ENCODE measurements at places on chromosomes 16 and 17.

DNA sequence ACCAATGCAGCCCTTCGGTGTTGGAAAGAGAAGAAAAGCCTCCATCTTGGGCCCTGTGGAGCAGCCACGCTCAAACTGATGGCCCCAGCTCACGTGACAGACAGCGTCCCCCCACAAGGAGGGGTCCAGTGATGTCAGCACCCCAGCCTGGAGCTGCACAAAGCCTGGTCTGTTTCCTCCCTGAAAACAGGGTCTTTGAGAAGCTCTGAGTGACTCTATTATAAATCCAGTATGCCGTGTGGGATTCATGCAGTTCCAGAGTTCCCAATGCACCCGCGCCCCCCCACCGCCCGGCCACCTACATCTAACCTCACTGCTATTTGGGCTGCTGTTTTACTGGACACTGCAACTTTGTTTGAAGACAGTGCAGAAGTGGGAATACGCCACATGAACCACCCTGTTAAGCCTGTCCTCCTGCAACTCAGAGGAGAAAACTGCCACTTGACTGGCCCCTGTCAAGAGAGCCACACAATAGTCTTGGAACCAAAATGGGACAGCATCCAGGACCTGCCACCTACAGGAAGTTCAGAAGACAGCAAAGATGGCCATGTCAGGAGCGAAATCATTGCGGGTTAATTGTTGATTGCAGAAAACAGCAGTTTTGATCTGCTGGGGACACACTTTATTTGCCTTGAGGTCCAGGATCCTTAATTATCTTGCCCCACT lies 33.1 kb downstream of the PMP22 start:
- no peak for DNase-seq

GRCh38 chr17:72955391-72956140 lies 136.9 kb downstream of the SLC39A11 start:
- no peak for DNase-seq

DNA sequence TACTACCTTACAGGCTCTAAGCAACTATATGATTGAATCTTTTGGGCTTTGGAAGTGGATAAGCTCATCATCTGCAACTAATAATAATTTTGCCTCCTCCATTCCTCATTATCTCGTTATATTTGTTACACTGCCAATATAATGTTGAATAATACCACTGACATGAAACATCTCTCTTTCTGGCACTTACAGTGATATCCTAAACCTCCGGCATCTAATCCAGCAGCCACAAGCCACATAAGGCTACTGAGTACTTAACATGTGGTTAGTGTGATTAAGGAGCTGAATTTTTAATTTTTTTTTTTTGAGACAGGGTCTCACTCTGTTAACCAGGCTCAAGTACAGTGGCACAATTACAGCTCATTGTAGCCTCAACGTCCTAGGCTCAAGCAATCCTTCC lies 9.6 kb downstream of the CDC42EP4 start:
- DNase-seq: no peak

- DNase-seq: no peak
These were observed 34.3 kb downstream of the HEATR3 start for GRCh38 chr16:50099957-50100648.

DNA sequence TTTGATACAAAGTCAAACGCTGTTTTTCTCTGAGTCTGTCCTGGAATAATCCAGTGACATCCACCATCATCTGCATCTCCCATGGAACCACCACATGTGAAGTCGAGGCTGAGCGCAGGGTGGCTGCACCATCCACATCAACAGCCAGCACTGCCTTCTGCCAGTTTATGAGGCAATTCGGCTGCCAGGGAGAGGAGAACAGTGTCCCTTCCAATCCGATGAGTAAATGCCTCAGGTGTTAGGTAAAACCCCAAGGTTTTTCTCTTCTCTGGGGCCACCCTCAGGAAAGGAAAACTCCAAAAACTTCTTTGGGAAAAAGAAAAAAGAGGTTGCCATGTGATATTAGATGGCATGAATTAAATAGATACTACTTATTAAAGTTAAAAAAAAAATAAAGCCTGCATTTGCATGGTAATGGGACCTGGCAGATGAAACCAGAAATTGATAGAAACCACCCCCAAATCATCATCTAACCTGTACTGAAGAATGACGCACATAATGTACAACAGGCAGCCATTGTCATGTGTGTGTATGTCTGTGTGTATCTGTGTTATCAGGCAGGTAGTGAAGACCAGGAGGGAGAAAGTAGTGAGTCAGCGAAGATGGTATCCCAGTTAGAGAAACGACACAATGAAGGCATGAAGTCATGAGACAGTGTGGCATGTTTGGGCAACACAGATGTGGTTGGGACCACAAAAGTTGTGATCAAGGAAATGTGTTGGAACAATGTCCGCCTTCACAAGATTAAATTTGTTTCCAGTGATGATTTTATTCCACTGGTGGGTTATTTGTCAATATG lies 478.7 kb downstream of the CDH13 start:
- DNase-seq: no peak

DNA sequence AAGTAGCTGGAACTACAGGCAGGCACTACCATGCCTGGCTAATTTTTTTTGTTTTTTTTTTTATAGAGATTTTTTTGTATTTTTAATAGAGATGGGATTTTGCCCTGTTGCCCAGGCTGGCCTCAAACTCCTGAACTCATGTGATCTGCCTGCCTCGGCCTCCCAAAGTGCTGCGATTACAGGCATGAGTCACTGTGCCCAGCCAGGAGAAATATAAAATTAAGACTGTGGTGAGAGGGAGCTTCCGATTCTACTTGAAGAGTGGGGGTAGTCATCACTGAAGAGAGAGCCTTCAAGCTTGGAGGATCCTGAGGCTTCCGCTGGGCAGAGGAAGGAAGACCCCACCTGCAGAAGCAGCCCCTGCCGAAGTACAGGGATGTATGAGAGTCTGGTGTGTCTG lies 34.4 kb upstream of the RGS9 start:
- DNase-seq: no peak

GRCh38 chr16:84462296-84463210 lies 41.9 kb downstream of the MEAK7 start:
- DNase-seq: no peak

DNA sequence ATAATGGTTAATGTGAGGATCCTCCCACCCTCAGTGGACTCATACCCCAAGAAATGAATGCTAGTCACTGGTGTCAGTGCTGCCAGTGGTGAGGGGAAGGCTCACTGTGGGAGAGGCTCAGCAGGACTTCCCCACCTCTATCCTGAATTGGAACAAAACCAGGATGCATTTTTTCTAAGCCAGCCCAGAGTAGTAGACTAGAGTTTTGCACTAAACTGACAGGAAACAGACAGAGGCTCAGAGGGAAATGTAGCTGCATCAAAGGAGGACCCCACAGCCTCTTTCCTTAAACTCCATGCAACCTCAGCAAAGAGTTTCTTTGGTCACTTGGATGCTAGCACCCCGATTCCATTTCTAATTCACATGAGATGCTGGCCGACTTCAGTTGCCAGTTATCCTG lies 10.7 kb upstream of the SKAP1 start:
- DNase-seq: no peak

DNA sequence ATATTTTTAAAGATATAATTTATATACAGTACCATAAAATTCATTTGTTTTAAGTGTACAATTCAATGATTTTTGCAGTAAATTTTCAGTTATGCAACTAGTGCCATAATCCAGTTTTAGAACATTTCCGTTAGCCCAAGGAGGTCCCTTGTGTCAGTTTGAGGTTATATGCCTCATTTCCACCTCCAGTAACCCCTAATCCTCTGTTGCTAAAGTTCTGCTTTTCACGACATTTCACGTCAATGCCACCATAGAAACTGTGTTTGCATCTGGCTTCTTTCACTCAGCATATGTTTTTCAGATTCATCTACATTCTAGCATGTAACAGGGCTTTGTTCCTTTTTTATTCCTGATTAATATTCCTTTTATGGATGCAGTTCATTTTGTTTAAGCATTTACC lies 42.4 kb upstream of the NUDT7 start:
- DNase-seq: no peak

- no peak for DNase-seq
These were observed 16.0 kb upstream of the ARL2BP start for GRCh38 chr16:57229079-57229478.

- no peak for DNase-seq
These were observed 3.6 kb downstream of the ZNF267 start for GRCh38 chr16:31876951-31877828.

- DNase-seq: no peak
These were observed 34.3 kb downstream of the LITAF start for GRCh38 chr16:11552440-11552839.

DNA sequence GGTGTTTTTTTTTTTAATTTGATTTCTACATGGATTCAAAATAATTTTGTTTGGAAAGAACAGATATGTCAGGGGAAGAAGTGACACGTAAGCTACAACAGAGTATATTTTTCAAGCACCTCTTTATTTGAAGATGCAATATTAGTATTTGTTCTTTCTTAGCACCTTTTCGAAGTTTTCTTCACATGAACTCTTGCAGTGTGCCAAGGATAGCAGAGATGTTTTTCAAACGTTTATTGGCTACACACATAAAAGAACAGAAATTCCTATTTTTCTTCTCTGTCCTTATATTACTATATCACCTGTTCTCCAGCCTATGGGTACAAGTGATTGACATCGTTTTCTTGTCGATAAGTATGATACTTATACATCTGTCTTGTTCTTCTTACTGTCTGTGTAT lies 192.7 kb upstream of the TBX2 start:
- no peak for DNase-seq

- no peak for DNase-seq
These were observed 1.2 kb upstream of the HSF4 start for GRCh38 chr16:67163164-67163998.

DNA sequence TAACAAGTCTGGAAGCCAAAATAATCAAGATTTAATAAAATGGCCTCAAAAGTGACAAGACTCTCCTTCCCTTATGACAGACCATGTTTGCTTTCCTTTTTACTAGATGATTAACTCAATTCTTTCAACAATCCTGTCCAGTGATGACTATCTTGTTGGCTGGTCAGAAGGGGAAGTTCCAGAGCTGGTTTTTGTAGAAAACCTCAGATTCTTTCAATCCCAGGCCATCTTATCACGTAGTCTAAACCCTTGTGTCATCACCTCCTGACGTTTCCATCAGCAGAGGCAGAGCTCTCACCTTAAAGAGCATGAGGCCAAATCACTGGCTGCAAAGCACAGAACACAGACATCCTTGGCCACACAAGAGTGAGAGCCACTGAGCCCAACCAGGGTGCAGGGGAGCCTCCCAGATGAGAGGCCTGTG lies 125.3 kb downstream of the ANKRD11 start:
- DNase-seq: no peak

GRCh38 chr17:83050651-83051395 lies 28.6 kb upstream of the METRNL start:
- no peak for DNase-seq

DNA sequence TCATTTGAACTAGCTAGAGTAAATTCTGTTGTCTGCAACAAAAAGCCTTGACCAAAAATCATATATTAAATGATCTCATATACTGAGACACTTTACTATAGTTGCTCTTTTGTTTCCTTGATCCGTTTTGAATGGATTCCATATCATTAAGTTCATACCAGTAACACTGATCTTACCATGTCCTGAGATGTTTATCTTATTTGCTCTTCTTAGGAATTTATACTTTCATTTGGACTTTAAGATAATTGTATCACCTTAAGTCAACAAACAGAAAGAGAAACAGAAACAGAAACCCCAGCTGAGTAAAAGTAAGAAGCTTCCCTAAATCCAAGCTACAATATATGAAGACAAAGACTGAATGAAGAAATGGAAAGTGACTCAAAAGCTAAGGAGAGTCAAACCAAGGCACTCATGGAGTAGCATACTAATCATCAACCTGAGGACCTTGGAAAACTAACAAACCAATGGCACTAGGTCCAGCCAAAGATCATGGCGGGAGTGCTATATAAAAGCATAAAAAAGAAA lies 106.5 kb upstream of the COX10 start:
- DNase-seq: no peak

DNA sequence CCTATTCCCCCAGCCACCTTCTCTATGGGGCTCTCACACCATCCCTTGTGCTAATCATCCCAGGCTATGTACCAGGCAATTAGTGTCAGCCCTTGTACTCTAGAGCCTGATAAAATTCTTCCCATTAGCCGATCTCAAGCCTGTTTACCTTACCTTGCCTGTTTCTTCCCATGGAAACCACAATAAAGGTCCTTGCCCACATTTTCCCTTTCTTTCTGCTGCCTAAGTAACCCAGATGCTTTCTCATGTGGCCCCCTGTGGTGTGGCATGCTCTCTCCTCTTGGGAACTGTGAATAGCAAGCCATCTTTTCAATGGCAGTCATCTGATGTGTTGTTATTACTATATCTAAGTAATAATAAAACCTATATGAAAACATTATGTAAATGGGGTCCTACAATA lies 265.8 kb upstream of the ELAC2 start:
- peak; percentile 44 for DNase-seq

GRCh38 chr17:37130984-37131446 lies 182.3 kb downstream of the AATF start:
- DNase-seq: no peak

DNA sequence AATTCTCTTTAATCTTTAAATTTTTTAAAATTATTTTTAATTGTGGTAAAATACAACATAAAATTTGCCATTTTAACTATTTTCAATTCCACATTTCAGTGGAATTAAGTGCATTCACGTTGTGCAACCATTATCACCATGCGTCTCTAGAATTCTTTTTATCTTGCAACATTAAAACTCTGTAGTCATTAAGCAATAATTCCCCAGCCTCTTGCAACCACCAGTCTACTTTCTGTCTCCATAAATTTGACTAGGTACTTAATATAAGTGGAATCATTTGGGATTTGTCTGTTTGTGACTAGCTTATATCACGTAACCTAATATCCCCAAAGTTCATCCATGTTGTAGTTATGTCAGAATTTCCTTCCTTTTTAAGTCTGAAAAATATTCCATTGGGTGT lies 79.1 kb downstream of the TAOK1 start:
- no peak for DNase-seq

GRCh38 chr16:67053767-67054334 lies 24.9 kb downstream of the CBFB start:
- no peak for DNase-seq

GRCh38 chr17:21214777-21215541 lies 998 bp upstream of the TMEM11 start:
- DNase-seq: no peak

GRCh38 chr17:79951361-79952264 lies 84.1 kb downstream of the TBC1D16 start:
- peak; percentile 47 for DNase-seq

DNA sequence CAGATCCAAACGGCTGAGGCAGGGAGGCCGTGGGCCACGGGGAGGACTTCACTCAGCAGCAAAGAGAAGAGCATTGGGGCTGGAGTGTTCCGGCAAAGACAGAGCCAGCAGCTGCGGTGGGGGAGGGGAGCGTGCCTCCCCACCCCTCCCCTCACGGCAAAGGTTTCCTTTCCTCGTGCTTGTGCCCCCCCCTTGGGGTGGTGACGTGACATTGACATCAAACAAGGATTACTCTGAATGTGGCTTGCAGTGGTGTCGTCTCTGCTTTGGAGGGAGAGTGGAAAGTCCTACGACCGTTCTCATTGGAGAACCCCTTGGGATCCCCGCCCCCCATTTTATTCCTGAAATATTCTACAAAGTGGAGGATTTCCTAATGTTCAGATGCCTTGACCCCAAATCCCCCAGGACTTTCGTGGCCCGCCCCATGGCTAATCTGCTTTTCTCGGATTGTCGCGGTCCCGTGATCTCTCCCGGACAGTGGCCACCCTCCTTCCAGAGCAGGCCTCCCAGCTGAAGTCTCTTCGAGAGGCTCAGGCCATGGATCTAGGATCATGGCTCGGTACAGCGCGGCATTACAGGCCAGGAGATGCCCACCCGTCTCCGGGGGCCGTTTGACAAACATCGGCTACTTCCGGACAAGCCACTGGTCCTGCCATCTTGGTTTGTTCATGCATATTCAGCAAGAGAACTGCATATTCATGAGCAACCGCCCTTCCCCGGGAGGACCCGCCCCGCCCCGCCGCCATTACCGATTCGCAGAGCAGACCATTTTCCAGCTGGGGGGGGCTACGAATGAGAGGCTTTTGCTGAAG lies 705 bp upstream of the POLR2A start:
- DNase-seq: peak; percentile 75
